ENCODE measurements at places on chromosomes 1 and 21.

DNA sequence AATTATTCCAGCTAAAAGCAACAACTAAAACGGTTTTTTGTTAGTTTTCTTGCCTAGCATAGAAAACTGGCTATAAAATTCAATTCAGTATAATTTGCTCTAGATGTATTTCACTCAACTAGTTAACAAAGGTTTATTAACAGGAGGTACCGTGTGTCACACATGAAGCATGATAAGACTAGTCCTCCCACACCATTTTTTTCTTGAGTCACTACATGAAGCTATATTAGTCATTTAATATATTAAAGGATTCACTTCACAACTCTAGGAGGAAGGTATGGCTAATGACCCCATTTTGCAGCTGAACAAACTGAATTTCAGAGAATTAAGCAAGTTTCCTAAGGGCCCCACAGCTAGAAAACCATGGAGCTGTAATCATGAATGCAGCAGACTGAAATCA lies 307.8 kb upstream of the USP25 start:
- peak; percentile 20 for DNase-seq

- DNase-seq, result no peak
Observed at GRCh38 chr1:24826510-24826909, 81.3 kb downstream of the CLIC4 start.

- no peak for DNase-seq
Observed at GRCh38 chr1:160264795-160265307, 2.5 kb upstream of the DCAF8 start.

GRCh38 chr1:113990530-113990929 lies 11.3 kb downstream of the OLFML3 start:
- DNase-seq, result peak; percentile 46

DNA sequence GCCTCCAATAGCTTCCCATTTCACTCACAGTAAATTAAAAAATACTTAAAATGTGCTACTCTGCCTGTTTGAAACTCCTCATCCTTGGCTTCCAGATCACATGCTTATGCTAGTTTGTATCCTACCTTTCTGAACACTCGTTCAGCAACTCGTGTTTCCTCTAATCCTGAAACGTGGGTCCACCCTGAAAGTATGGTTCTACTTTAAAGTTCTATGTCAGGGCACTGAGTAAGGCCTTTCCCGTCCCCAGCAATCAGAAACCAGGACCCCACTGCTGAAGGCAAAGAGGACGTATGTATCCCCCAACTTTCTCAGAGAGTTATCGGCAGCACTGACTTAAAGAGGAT lies 419 bp upstream of the TSEN15 start:
- no peak for DNase-seq

DNA sequence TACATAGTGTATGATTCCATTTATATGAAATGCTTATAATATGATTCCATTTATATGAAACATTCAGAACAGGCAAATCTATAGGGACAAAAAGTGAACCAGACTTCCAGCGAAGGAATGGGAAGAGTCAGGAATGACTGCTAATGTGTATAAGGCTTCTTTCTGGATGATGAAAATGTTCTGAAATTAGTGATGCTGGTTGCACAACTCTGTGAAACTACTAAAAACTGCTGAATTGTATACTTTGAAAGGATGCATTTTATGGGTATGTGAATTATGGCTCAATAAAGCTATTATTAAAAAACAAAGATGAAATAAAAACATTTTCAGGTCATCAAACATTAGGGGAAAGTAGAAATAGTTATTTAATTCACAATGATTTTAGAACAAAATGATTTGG lies 14.1 kb upstream of the IL24 start:
- peak; percentile 44 for DNase-seq

DNA sequence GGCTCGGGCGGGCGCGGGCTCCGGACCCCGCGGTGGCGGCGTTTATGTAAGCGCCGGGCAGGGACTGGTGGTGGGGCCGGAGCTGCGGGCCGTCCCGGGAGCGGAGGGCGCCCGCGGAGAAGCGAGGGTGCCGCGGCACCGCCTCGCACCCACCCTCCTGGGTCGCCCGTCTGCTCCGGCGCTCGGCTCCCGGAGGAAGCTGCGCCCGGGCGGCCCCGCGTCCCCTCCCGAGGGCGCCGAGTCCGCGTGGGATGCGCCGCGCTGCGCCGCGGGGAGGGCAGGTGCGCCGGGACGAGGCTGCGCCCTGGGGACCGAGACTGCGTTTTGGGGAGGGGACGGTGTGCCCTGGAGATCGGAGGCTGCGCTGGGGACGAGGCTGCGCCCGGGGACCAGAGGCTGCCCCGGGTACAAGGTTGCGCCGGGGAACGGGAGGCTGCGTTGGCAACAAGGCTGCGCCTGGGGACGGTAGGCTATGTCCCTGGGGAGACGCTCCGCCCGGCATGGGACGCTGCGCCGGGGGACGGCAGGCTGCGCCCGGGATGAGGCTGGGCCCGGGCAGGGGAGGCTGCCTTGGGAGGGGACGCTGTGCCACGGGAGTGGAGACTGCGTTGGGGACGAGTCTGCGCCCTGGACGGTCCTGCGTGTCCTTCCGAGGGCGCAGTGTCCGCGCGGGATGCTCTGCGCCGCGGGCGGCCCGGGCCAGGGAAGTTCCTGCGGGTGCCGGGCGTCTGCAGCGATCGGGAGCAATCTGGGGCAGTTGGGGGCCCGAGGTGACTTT lies 627 bp downstream of the ADARB1 start:
- DNase-seq, result no peak

DNA sequence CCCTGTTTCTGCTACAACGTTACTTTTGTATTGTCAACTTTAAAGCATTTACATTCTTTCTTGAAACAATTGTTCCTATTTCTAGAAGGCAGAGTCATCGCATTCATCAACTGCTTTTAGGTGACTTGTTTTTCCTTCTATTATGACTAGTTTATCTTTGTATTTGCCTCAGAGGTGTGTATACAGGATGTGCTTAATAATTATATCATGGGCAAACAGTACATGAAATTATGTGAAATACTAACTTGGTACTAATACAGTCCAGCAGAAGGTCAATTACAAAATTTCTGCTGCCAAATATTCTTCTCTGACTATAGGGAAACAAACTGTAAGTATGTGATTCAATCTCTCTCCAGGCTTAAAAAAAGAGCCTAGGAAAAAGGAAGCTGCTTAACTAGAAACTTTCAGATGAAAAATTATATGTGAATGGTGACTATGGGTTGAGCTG lies 101.6 kb downstream of the C4BPA start:
- no peak for DNase-seq

- DNase-seq, result no peak
Observed at GRCh38 chr1:43421976-43422750, 31.6 kb downstream of the HYI start.

GRCh38 chr1:219837274-219837993 lies 90.9 kb downstream of the SLC30A10 start:
- peak; percentile 47 for DNase-seq

DNA sequence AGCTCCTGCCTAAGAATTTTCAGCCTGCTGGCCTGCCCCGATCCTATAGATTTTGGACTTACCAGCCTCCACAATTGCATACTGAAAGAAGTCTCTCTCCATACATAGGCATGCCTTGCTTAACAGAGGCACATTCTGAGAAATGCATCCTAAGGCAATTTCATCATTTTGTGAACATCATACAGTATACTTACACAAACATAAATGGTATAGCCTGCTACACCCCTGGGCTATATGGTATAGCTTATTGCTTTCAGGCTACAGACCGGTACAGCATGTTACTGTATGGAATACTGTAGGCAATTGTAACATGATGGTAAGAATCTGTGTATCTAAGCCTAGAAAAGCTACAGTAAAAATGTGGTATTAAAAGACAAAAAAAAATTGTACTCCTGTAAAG lies 174.7 kb downstream of the NRIP1 start:
- no peak for DNase-seq

DNA sequence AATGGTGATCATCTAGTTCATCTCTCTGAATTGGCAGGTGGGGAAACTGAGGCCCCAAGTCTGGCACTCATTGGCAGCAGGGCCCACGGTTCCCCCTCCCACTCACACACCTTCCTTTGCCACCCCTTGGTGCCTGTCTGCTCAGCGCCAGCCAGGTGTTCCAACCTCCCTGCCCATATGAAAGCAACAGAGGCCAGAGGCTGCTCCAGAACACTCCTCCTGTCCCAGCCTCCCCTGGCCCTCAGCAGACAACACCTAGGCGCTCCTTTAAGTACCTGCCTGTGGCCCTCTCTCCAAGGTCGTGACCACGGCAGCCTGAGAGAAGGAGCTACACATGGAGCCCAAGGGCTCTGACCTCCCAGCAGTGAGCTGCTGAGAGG lies 362.3 kb upstream of the VAMP3 start:
- no peak for DNase-seq

- DNase-seq, result no peak
Observed at GRCh38 chr1:93817819-93818569, 61.0 kb downstream of the DNTTIP2 start.

- DNase-seq, result no peak
Observed at GRCh38 chr1:38790422-38791163, 69.0 kb downstream of the RRAGC start.

- DNase-seq, result no peak
Observed at GRCh38 chr1:29674627-29675326, 438.5 kb downstream of the PTPRU start.

DNA sequence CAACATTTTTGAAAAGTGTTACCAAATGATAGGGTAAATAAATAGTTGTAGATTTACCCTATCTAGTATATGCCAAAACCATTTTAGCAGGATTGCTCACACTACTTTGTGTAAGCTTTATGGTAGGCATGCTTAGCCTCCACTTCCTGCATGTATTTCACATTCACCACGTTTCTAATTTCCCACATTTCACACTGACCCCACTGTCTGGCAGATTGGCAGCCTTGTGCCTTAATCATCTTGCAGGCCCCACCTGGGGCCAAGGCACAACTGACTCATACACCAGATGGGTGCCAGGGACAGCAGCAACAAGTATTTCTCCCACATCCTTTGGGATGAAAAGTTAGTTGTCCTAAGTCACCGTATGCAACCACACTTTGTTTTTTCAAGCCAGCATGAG lies 21.2 kb upstream of the CENPF start:
- peak; percentile 84 for DNase-seq

- DNase-seq, result peak; percentile 37
Observed at GRCh38 chr1:229786974-229787610, 161.0 kb downstream of the URB2 start.

DNA sequence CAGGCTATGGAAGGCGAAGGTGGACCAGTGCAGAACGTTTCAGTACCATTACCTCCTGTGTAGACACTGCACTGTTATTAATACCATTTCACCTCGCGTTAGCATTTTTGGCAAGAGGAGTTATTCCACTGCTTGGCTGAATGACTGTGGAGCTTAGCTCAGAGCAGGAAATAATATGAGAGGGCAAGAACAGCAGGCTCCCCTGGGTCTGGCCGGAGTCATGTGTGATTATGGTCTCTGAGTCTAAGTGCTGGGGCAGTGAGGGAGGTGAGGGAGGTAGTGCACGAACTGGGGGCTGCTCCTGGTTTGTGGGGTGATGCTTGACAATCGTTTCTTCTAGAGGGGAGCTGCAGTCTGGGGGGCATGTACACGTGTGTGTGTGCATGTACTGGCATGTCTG lies 82.9 kb downstream of the MDM4 start:
- DNase-seq, result no peak

DNA sequence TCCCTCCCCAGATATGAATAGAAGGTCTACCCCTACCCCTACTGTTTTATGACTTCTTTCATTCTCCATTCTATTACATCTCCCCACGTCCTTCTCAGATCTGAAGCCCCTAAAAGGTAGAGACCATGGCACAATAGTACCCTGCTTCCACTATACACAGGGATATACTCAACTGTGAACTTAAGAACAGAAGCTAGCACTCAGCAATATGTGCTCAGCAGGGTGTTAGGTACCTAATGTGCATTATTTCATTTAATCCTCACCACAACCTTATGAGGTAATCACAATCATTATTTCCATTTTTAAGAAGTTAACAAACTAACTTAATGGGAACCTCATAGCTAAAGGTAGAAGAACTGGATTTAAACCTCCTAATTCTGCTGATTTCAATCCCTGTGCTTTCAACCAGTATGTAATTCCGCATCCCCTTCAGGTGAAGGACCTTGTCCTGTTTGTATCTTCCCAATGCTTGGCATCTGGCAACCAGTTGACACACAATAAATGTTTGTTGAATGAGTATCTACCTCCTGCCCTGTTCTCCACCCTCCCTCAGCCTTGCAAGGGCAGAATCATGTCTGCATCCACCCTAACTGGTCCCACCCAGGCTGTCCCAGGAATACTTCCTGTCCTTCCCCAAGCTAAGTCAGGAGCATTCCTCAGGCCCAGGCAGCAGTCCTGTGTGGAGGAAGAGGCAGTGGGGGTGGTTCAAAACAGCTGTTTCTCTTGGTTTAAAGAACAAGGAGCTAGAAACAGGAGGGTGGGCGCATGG lies 6.5 kb downstream of the DENND2D start:
- DNase-seq, result no peak

- no peak for DNase-seq
Observed at GRCh38 chr1:230544758-230545157, 97.5 kb upstream of the COG2 start.

DNA sequence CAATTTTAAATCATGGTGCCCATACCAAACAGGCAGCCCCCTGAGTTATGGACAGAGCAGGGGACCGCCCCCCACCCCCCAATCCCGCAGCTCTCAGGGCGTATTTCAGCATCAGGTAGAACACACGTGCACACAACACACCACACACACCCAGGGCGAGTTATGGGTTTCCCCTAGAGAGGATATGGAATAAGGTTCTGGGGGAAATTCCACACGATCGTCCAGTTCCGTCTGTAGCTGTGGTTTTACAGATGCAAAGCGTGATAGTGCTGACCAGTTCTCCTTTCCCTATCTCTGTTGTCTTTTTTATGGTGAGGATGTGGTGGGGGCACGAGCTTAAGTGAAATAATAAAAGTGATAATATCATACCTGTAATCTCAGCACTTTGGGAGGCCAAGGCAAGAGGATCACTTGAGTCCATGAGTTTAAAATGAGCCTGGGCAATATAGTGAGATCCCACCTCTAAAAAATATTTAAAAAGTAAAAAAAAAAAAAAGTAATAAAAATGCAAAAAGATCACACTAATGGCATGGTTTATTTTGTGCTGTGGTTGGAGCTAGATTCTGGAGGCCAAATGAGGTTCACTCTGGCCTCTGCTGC lies 25.1 kb downstream of the C2CD2 start:
- DNase-seq, result no peak

- DNase-seq, result no peak
Observed at GRCh38 chr1:234891427-234891826, 237.2 kb downstream of the TOMM20 start.

GRCh38 chr1:240417317-240417716 lies 194.6 kb downstream of the GREM2 start:
- no peak for DNase-seq

DNA sequence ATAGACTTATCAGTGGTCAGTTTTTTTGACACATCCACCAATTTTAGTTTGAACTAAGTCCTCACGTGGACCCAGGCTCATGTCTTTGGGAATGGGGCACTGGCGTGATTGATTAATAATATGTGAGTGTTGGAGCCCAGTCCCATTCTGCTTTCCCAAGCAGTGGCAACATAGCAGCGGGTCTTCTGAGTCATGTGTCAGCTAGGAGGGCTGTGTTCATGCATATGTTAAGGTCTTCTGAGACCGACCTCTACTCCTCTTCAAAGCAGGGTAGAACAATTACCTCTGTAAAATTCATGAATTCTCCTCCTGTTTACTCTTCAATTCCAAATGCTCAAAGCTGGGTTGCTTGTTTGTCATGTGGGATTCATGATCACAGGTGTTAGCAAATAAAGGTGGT lies 291.3 kb downstream of the CAMTA1 start:
- DNase-seq, result no peak

- DNase-seq, result no peak
Observed at GRCh38 chr1:6777813-6778212, 7.4 kb upstream of the CAMTA1 start.

All from fibroblast of upper back skin (primary cell).